ENCODE measurements at places on chromosomes 1 and 21.

DNA sequence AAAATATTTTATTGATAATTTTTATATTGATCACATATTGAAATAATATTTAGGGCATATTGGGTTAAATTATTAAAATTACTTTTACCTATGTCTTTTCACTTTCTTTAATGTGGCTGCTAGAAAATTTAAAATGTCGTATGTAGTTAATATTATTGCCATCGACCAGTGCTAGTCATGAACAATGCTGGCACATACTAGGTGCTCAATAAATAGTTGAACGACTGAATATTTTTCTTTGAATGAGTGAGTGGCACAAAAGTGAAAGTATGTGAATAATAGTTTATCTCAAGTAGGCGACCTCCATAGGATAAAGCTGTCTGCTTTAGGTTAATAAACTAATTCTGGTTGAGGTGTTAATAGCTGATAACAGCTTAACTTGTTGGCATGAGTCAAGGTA is 150.8 kb upstream of the FGGY start:
- DNase-seq: no peak

- DNase-seq: no peak
Observed at GRCh38 chr1:25041916-25042315, 111.8 kb upstream of the RUNX3 start.

DNA sequence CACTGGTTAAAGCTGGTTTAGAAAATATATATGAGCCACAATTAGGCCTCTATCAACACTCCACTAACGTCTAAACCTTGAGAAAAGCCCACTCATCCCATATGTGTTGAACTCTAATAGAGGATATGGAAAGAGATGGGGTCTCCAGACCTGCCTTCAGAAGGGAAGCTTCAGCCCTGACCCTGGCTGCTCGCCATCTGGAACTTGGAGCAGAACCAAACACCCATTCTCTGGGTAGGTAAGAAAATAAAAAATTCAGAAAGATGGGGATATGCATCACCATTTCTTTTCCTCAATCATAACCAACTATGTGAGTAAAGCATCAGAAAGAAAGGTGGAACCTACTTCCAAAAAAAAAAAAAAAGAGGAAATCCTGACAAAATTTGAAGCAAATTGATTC is 666.2 kb downstream of the PTPRC start:
- no peak for DNase-seq

- DNase-seq: no peak
Observed at GRCh38 chr1:17979815-17980214, 127.8 kb upstream of the IGSF21 start.

DNA sequence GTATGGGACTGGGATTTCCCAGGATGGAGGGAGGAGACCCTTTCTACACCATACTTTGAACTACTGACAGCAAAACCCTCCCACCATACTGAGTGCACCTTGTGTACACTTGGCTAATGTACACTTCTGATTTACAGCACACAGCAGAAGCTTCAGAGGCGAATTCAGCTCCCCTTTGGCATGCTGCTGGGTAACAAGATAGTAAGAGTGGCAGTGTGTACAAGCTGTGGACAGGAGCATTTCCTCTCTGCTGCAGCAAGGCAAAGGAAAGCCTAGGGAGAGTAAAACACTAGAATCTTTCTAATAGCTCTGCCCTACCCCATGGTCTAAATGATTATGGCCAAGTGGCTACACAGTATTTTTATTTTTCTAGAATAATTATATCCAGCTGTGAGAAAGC is 83.9 kb upstream of the ARTN start:
- no peak for DNase-seq

GRCh38 chr1:6347641-6348487 is 45.7 kb downstream of the ACOT7 start:
- no peak for DNase-seq

GRCh38 chr21:32974653-32975052 is 51.1 kb upstream of the OLIG2 start:
- DNase-seq: no peak

DNA sequence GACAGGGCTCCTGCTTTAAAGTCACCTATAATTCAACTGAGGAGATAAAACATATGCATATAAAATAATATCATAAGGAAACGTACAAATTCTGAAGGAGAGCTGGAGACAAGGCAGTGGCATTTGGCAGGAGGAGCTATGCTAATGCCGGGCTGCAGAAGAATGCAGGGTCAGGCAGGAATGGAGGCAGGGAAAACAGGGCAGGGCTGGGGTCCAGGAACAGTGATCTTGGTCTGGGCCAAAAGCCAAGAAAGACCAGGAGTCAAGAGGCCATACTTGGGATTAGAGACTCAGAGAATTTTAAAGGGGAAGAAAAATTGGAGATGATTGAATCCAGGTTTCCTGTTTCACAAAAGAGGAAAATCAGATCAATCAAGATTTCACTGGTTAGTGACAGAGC is 20.0 kb upstream of the BRDT start:
- DNase-seq: peak; percentile 33

- no peak for DNase-seq
Observed at GRCh38 chr1:181179279-181179986, 90.9 kb downstream of the IER5 start.

GRCh38 chr21:22710721-22711120 is 1712.5 kb downstream of the NCAM2 start:
- no peak for DNase-seq
